ENCODE measurements at places on chromosomes 6 and 20. TPM values are rescaled to one million over a fixed set of nuclear protein-coding genes. Genes with fewer than 3 reads are reported as not detected.
A peak's percentile ranks its signal among the peaks of the same experiment; 100 is the strongest.

GRCh38 chr6:18362058-18362561, 25.0 kb upstream of the RNF144B start:
- DNase-seq: peak; percentile 90

- DNase-seq: no peak
Observed at GRCh38 chr20:43300901-43301300, 111.2 kb upstream of the PTPRT start.

- no peak for DNase-seq
Observed at GRCh38 chr20:10658876-10659632, 14.7 kb downstream of the JAG1 start.

DNA sequence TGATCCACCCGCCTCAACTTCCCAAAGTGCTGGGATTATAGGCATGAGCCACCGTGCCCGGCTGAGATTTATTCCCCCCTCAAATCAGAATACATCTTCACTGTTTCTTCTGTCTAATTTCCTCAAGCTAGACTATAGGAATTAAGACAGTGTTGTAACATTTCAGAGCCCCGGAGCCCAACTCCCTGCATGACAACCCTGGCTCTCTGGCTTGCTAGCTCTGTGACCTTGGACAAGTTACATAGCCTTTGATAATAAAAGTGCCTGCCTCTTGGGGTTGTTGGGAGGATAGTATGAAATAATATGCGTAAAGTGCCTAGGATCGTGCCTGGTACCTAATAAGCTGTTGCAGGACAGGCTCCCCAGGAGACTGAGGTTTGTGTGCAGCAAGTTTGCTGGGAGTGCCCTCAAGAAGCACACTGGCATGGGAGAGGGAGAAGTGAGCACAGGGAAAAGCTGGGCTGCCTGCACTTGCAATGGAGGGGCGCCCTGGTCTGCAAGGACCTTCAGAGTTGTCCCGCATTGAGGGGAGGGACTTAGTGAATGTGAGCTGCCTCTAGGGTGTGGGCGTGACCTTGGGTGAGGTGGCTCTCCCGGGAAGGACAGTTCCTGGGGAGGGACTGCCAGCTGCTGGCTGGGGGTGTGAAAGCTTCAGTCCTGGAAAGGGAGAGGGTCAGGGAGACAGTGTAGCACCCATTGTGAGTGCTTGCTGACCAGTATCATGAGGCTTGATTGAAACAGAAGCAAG, 43.4 kb downstream of the TAF8 start:
- no peak for DNase-seq

DNA sequence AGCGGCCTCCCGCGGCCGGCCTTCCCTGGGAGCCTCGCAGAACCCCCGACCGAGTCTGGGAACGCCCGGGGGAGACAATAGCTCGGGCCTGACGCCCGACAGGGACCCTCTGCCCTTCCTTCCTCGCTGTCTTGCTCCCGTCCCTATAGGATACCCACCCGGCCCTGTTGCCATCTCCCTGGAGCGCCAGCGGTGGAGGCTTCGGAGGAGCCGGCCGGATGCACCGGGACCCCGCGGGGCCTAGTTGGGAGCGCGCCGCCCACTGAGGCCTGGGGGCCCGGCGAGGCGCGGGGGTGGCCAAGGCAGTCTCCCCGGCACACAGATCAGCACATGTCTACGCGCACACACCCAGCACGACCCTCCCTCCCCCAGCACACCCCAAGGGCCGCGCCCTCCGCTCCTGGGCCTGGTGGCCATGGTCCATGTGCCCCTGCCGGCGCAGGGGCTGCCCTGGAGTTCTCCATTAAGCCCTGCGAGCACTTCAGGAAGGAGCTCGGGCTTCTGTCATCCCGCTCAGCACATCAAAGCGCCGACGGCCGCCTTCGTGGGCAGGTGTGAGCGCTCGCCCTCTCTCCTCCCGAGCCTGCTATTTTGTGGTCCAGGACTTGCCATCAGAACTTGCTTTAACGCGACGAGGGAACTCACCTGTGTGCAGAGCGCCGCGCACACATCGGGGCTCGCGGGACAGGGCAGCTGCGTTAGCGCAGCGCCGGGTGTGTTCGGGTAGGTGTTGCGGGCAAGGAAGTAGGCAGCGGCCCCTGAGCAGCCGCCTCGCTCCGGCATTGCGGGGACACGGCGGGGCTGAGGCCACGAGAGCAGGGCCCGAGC, 3.7 kb downstream of the FOXF2 start:
- DNase-seq: no peak

GRCh38 chr20:41030061-41030460, 1.4 kb downstream of the TOP1 start:
- no peak for DNase-seq

DNA sequence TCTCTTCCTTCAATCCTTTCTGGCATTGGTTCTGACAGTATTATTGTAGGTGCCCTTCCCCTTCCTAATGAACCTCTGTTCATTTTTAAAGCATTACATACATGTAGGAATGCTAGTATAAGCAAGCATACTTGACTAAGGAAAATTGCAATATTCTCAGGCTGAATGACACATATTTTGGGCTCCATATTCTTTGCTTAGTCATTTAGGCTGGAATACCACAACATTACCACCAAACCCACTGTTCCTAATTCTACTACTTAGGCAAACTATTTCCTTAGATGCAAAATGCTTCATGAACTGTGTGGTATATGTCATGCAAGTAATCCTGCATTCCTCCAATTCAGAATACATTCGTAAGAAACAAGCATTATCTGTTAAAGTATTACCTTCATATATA, 113.9 kb downstream of the PRDM1 start:
- peak; percentile 87 for DNase-seq

DNA sequence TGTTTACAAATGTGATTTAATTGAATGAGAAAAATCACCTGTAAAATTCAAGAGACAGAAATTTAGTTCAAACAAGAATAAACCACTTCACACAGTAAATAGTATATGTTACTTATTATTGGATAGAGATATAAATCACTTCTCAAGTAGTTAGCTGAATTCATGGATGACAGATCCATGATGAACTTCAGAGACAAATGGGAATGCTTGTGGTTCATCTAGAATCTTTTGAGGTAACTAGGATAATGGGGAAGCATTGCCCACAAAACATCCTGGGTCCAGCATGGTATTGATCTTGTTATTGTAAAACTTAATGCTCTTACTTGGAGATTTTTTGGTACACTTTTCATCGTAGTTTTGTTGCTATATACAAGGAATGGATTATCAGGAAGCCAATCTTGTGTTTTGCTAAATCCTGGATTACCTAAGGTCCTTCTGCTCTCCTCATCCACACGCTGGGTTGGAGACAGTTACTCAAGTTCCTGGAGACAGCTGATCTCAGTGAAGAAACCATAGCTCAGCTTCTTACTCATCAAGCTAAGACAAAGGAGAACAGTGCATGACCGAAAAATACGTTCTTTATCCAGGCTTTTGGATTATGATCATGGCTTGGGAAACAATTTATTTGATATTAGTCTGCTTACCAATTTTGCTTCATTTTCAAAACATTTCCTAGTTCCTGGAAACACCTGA, 142.5 kb upstream of the PREP start:
- DNase-seq: no peak

The BEND6 gene
- total RNA-seq: 2.2 TPM

Measured in mammary epithelial cell (primary cell).